ENCODE measurements at places on chromosomes 11 and 22.

DNA sequence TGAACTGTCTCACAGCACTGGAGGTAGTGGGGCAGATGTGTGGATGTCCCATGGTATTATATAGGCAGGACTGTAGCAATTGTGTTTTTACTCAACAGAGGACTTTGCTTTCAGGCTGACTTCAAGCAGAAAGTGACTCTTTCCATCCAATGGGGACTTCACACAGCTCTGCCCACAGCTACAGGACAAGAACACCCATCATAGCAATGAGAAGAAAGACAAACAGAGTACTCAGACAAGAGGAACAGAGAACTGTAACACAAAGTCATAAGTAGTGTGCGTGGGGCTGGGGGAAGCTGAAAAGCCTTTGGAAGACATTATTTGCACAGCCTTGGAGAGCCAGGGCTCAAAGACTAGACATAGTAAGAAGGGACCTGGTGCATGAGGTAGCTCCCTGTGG, 70.3 kb downstream of the CCDC81 start:
- DNase-seq = no peak

DNA sequence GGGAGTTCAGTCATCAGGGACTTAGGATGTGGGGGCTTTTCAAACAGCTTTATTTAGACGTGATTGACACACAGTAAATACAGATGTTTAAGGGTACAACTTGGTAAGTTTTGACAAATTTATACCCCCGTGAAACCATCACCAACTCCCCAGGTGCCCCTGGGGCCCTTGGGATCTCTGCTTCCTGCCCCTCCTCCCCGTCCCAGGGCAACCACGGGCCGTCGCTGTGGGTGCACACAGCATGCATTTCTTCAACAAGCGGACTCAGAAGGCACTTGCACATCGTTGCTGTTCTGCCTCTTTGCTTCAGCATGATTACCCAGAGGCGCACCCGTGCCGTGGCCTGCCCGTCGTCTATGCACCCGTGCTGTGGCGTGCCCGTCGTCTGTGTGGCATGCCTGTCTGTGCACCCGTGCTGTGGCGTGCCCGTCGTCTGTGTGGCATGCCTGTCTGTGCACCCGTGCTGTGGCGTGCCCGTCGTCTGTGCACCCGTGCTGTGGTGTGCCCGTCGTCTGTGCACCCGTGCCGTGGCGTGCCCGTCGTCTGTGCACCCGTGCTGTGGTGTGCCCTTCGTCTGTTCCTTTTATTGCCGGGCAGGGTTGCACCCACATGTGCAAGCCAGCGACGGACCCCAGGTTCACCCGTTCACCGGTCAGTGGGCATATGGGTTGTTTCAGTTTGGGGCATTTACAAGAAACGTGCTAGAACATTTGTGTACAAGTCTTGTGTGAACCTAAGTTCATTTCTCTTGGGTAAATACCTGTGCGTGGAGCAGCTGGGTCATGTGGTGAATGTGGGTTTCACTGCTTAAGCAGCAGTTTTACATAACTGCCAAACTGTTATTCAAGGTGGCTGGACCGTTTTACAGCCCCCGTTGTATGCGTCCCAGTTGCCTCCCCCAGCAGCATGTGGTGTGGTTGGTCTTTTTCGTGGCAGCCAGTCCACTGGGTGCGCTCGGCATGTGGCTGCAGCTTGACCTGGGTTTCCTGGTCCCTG, 8.3 kb downstream of the CD81 start:
- DNase-seq = no peak

GRCh38 chr22:40679249-40679963, at the start of gene MCHR1:
Gene MCHR1 (plus strand): TSS chr22:40679484. CDS start chr22:40679653, 169 bp downstream.
- DNase-seq = no peak

DNA sequence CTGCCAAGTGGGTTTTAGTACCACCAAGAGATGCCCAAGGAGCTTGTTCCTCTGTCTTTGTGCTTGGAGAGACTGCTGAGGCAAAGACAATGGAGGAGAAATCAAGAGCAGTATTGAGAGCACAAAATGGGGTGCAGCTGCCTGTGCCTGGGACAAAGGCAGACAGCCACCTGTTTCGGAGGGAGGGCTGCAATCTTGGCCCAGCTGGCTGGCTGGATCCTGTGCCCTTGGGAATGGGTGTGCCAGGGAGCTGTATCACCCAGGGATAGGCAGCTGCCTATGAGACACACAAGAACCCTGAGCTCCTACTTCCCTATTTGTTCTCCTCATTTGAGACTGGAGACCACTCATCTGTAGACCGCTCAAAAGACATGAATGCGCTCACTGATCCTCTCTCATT, 23.3 kb upstream of the CHRM4 start:
- no peak for DNase-seq

DNA sequence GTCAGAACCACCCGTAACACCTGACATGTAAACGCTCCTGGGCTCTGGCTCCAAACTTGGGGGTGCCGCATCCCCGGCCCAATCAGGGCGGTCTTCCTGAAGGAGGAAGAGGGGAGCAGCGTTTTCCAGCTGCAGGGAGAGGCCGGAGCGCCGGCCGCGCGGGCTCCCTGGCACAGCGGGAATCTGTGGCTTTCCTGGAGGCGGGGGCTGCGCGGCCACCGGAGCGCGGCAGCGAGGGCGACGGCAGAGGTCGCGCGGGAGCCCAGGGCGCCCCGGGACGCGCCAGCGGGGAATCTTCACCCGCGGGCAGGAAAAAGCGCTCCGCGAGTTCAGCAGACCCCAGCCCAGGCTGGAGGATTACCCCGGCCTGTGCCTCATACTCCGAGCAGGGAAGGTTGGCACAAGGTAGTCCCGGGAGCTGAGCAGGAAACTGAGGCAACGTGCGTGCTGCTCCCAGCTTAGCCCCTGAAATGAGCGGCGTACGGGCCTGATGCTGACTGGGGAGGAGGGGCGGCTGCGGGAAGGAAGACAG, 600 bp upstream of the ESAM start:
- no peak for DNase-seq

DNA sequence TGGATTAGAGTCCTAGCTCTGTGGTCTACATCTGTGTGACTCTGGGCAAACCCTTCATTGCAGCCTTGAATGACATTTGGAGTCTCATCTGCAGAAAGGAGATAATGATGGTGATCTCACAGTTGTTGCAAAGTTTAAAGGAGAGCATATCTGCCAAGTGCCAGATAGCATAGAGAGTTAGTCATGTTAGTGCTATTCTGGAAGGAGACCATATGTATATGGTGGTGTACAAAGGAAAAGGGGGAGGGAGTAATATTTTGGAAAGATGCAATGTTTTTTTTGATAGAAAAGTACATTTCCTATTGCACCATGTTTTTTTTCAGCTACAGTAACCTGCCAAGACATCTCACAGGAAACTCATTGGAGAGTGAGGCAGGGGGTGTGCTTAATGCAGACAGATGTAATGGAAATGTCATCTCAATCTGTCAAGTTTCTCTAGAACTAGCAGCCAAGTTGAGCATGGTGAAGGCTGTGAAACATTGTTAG, 92.1 kb upstream of the NARS2 start:
- no peak for DNase-seq

DNA sequence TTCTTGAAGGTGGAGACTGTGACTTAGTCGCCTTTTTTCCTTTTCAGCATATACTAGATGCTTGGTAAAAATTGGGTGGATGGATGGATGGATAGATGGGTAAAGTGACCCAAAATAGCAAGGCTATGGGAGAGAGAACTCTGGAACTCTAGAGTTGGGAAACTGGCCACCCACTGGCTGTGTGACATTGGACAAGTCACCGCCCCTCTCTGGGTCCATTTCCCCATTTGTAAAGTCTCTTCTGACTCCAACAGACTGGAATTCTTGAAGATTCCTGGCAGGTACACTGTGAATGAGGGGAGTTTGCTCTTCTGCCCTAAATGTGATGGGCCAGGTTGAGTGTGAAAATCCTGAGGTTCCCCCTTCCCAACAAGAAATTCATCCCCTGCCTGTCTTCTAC, 8.0 kb downstream of the TKFC start:
- no peak for DNase-seq

DNA sequence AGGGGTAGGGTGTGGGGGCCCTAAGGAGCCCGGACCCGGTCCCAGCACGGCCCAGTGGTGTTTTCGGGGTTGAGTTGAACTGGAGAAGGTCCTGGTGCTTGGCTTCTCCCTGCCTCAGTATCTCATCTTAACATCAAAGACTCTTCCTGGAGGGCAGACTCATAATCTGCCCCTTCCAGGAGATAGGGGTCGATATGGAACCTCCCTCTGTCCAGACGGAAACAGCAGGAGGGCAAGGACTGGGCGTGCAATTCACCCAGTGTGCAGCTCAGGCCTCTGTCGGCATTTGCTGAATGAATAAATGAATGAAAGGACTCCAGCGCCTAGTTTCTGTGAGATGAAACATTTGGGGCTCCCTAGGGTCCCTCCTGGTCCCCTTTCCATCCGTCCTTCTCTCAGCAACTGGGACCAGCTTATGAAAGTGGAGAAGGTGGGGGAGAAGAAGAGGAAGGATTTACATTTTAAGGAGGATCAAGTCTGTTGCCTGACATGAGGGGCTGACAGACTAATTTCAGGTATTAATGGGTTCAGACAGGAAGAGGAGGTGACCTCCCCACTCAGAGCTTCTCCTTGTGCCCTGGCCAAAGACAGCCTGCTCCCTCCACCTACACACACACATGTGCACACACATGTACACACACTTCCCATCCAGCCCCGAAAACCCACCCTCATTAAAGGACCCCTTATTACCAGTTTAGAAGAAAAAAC, 1.1 kb upstream of the SHISA8 start:
- no peak for DNase-seq

DNA sequence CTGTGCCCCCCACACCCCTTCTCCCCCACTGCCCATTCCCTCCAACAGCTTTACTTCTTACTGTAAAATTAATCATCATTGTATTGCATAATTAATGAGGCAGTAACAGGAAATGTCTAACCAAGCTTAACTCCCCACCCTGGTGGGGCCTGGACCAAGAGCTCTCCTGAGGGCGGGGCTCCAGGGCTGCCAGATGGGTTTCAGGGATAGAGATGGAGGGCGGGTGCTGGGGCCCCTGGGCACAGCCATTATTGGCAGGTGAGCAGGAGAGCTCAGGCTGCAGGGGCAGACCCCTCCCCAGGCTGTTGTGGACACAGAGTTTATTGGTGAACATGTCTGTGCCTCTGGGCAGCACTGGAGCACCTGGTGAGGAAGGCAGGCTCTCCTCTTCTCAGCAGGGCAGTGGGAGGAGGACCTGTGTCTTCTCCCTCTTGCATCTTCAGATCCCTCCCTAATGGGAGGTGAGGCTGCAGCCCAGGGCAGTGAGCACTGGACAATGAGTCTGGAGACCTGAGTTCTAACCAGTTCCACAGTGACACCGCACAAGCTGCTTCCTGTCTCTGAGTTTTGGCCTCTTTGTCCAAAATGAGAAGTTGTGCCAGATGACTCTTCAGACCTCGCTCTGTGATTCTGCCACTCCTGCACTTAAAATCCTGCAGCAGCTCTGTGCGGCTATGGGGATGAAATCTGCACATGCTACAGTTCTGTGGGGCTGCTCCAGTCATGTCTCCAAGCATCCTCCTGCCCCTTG, 233.3 kb downstream of the CEP164 start:
- DNase-seq = no peak

GRCh38 chr22:41524809-41525449, 19.3 kb downstream of the POLR3H start:
- no peak for DNase-seq

GRCh38 chr11:1478544-1478943, 8.0 kb downstream of the MOB2 start:
- no peak for DNase-seq

DNA sequence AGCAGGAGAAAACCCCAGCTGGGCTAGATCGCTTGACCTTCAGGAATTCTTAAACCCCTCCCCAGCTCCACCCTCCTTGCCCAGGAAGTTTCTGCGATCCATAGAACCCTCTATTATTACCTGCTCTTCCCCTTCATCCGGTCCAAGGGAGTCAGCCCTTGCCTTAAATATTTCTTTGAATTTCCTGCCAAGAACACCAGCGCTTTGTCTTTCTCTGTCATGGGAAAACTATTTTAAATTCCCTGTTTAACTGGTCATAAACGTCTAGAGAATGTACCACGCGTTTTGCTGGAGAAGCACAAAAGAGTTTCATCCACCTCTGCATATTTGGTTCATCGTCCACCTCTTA, 496 bp upstream of the TRAF6 start:
- DNase-seq = no peak

DNA sequence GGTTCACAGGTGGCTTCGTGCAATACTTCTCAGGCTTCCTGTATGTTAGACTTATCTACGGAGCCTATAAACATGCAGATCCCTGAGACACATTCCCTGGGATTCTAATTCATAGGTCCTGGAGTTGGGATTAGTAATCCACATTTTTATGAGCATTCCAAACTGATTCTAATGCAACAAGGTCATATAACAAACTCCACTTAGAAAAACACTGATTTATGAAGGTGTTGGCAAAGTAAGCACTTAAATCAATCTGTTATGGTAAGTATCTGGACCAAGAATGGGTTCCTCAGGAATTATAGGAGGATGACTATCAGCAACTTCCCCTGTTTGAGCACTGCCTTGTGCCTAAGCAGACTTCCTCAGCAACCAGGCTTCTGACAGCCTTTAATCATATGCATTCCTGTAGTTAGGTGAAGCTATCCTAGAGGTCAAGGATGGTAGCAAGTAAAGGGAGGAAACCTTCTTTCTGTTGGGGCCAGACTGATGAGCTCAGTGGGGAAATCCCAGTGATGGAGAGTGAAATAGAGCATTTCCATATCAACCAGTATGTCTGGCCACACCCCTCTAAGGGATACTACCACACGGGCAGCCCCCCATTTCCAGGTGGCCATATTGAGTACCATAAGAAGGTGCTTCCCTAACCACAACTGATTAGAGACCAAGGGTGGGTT, 89.6 kb downstream of the RASSF10 start:
- DNase-seq = no peak

DNA sequence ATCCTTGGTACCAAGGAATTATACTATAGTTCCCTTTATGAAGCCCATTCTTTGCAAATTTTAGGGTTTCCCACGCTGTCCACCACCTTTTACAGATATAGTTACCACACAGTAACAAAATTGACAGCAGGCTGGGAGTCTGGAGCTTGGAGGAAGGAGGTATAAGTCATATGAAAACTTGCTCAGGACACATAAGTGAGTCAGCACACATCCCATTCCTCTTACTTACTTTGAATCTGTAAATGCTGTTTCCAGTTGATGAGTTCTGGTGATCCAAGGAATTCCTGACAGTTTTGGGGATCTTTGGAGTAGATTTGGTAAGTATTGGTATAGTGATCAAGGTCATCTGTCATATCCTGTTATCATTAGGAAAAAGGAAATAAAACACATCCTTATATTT, 19.2 kb downstream of the GLYAT start:
- DNase-seq = no peak

DNA sequence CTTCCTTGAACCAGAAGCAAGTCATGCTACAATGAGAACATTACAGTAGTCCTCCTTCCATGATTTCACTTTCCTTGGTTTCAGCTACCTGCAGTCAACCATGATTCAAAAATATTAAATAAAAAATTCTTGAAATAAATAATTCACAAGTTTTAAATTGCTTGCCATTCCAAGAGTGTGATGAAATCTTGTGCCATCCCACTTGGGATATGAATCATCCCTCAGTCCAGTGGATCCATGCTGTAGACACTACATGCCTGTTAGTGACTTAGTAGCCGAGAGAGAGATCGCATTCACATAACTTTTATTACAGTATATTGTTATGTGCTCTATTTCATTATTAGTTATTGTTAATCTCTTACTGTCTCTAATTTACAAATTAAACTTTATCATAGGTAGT, 6.0 kb downstream of the HOATZ start:
- DNase-seq = no peak
